ENCODE measurements at places on chromosomes 3 and 15.

DNA sequence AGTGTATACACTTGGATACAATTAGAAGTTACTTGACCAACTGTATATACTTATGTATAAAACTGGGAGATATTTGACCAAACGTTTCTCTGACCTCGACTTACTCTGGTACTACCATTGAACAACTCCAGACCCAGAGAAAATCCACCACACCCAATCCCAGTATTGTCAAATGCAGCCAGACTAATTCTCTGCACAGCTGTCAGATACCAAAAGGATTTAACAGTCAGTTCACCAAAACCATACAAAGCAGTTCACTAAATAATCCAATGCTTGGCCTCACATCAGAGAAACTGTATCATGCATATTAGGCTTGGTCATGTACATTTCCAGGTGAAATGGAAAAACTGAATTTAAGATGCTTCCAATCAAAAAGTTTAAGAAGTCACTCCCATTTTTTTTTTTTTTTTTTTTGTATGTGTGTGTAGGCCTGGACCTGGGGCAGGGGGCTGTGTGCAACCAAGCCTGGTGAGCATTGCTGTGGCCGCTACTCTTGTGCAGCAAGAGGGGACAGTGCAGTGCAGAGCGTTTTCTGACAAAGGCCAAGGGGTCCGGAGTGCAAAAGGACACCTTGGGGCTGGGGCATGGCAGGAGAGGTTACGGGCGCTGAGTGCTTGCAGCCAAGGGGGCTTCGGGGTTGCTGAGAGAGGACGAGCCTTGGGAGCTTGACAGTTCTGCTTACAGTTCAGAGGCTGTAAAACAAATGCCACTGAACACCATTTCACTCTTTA is 1.4 kb downstream of the TOMM70 start:
- DNase-seq = no peak

- DNase-seq = no peak
Measured at GRCh38 chr15:65085207-65085753, 8.7 kb downstream of the KBTBD13 start.

GRCh38 chr3:166462891-166463470 is 625.8 kb upstream of the BCHE start:
- DNase-seq = no peak

DNA sequence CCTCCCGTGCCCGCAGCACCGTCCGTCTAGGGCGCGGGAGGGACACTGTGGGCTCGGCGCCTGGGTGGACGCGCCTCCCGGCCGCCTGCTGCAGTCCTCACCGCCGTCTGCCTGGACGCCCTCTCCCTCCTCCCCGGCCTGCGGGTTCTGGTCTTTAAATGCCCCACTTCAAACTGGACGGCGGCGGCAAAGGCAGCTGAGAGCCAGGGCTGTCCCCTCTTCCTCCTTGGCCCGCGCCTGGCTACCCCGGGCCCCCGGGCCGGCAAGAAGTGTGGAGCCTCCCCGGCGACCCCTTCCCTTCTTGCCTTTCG is 426 bp downstream of the CBLB start:
- no peak for DNase-seq

DNA sequence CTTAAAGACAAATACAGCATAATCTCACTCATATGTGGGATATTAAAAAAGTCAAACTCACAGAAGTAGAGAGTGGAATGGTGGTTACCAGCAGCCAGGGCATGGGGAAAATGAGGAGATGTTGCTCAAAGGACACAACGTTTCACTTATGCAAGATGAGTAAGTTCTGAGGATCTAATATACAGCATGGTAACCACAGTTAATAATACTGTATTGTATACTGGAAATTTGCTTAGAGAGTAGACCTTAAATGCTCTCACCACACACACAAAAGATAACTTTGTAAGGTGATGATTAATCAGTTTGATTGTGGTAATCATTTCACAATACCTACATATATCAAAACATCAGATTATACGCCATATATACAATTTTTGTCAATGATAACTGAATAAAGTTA is 60.0 kb downstream of the MYH15 start:
- DNase-seq = no peak

DNA sequence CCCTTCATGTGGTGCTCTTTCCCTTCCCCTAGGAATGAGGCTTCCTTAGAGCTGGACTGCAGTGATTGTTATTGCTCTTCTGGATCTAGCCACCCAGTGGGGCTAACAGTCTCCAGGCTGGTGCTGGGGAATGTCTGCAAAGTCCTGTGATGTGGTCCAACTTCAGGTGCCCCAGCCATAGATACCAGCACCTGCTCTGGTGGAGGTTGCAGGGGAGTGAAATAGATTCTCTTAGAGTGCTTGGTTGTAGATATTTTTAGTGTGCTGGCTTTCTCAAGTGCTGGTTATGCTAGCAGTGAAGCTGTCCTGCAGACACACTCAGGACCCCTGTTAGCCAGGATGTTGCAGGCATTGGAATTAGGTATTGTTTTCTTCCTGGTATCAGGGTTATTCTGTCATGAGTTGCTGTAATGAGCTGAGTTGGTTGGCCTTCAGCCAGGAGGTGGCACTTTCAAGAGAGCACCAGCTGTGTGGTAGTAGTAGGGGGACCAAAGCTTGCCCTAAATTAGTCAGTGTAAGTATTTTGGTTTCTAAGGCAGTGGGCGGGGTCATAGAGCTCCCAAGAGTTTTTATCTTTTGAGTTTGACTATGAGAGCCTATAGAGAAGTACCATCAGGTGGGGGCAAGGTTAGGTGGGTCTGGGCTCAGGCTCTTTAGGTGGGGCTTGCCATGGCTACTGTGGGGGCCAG is 317.5 kb upstream of the SGO1 start:
- no peak for DNase-seq

DNA sequence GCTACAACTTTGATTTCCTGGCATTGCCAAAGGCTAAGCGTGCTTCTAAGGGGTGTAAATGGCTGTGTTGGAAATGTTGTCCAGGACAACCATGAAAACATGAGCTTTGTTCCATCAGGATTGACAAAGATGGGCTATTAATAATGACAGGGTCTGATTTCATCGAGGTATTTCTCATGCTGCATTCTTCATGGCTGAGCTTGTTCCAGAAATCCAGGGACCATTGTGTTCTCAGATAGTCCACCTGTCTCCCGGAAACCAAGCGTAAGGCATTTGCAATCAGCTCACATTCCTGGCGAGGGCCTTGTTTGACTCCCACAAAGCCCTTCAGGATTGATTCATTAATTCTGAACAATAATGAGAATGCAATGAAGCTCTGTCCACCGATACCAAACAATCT is 111.3 kb downstream of the CD47 start:
- no peak for DNase-seq

DNA sequence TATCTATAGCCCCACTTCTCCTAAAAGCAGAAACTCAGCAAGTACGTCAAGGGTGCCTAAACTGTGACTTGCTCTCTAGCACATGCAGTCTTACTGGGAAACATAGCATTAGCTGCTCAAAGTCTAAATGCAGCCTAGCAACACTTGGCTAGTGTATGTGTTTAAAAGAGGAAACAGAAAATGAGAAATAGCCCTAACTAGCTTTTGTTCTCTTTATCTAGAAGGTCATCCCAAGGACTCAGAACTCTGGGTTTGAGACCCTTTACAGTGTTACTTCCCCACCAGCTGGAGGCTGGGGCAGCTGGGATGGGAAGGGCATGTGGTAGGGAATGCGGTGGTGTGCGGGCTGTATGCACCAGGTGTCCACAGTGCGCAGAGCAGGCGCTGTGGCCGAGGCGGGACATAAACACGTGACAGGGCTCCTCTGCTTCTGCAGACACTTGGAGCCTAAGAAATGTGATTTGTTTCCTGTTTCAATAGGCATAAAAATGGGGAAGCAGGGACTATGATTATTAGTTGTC is 13.3 kb downstream of the ETV5 start:
- DNase-seq = no peak

DNA sequence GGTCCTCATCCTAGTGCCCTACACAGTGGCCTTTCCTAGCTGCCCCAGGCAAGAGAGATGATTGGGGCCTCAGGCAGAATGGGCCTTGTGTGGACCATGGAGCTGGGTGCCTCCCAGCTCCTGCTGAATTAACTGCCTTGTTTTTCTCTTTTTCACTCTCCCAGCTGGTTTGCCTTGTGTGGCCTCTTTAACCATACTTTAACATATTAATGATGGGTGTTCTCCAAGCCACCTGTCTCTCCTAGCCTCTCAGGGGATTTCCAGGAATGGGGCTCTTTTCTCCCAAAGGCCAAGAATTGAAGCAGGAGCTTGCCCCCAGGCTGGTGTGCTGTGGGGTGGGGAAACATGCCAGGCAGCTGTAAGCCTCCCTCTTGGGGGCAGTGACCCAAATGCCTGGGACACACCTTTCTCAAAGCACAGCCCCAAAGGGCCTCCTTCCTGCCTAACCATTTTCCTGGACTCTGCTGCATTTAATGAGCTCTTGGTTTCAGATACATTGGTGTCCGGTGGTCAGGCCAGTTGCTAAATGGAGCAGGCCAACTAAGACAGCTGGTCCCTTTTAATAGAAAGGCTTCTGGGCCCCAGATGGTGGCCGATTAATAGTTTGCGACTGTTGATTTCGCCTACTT is 5.6 kb downstream of the ALPK3 start:
- no peak for DNase-seq

DNA sequence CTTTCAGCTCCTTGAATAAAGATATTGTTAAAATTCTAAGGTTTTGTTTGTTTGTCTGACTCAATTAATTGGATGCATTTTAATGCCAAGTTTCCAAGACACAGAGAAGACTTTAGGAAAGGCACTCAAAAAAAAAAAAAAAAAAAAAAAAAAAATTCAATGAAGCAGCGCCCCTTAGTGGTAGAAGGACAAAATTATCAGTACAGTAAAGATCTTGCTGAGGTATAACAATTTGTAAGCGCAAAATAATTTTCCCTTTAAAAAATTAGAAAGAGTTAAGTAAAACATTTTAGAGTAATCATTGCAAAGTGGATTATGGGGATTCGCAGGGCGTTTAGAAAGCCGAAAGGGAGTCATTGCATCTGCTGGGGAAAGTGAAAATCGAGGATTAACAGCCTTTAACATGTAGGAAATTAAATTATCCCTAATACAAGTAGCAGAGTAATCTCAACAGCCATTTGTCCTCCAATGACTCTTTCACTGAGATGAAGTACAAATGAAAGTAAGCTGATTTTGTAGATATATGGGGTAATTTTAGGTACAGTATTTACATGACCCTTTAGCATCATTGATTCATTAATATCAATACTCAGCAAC is 5.8 kb upstream of the DIS3L start:
- DNase-seq = no peak

GRCh38 chr15:29883126-29883525 is 60.9 kb upstream of the TJP1 start:
- DNase-seq = no peak

GRCh38 chr3:134485718-134486576 is at the start of the genes ANAPC13 and CEP63:
ANAPC13 (minus strand) TSS chr3:134485985; CDS start chr3:134482904, 3,081 bp downstream.
CEP63 (plus strand) TSS chr3:134486057; CDS start chr3:134495321, 9,264 bp downstream.
- peak; percentile 88 for DNase-seq

DNA sequence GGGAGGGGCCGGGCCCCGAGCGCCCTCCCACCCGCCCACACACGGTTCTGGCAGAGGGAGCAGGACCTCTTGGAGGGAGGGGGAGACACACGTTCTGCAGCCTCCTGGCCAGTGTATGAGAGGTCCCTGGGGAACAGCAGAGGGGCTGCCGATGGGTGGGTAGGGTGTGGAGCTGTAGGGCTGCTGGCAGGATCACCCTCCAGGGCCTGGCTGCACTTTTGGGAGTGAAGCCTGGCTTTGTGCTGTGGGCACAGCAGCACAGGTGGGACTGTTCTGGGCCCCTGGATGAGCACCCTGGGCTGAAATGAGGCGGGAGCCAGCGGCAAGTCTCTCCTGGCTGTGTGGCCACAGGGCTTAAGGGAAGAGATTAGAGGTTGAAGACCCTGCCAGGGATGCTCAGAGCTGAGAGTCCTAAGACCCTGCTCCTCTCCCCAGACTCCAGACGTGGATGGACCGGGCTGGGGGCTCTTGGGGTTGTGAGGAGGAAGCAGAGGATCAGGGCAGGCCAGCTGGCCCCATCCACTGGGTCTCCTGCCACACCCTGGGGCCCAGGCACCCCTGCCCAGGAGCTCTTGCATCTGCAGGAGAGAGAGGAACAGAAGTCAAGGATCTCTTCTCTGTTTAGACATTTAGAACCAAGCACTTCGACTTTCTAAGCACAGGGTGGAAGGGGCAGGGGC is 45.2 kb downstream of the RGMA start:
- no peak for DNase-seq

- DNase-seq = no peak
Measured at GRCh38 chr15:86759800-86760523, 680.3 kb downstream of the AGBL1 start.

- DNase-seq = no peak
Measured at GRCh38 chr3:123027292-123028232, at the start of gene SEMA5B. SEMA5B (minus strand) TSS chr3:123027763; CDS start chr3:122961263, 66,500 bp downstream.

DNA sequence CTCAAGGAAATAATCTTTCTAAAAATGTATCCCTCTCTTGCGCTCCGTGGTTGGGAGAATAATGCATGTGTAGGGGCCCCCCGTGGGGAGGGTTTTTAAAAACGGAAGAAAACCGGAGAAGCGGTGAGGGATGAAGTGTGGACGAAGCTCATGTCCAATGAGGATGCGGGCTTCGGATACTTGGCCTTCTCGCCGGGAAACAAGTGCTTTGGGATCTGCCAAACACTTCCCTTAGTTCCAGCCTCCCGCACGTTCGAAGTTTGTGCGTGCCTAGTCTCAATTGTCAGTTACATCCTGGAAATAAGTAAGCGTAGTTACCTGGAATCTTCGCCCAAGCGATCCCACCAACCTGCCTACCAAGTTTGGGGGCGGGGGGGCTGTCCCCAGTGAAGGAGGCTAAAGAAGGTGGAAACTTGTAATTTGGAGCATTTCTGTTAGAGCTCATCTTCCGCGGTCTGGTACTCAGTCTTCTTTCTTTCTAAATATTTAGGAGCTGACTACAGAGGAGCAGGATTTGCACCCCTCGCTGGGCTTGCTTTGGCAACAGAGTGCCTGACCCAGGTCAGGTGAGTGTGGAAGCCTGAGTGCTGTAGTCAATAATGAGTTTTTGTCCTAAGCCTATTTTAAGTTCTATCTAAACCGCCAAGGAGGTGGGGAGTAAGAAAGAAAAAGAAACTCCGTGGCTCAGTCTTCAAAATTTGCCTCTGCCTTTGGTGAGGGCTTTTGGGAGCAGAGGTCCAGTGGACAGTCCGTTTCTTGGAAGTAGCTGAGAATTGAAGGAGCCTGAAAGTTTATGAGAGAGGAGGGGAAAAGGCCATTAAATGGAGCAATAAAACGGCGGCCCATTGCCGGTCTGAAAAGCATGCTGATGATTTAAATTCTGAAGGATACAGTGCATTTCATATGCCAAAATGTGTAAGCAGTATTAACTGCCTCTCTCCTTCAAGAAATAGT is 1.1 kb downstream of the ITPR1 start:
- no peak for DNase-seq

GRCh38 chr3:161409069-161409468 is 37.8 kb upstream of the SPTSSB start:
- no peak for DNase-seq

GRCh38 chr3:173755161-173755560 is 357.6 kb downstream of the NLGN1 start:
- DNase-seq = no peak

GRCh38 chr3:86046436-86047136 is 944.4 kb downstream of the VGLL3 start:
- DNase-seq = no peak

DNA sequence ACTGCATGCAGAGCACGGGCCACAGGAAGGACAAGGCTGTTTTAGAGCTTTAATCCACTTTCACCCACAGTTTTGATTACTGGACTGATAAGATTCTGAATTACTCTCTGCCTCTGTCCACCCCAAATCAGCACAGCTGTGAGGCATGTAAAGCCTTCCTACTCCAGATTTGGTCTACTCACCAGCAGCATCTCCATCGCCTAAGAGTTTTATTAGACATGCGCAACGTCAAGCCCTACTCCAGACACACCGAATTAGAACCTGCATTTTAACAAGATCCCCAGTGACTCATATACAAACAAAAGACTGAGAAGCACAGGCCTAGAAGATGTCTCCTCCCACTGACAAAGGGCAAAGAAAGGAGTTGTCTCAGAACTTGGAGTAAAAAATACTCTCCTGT is 221.2 kb downstream of the TUSC7 start:
- no peak for DNase-seq
